ENCODE measurements at places on chromosomes 13 and 19. TPM values are rescaled to one million over a fixed set of nuclear protein-coding genes. Genes with fewer than 3 reads are reported as not detected.

- DNase-seq: no peak
These were observed 69.0 kb downstream of the KDM4B start for GRCh38 chr19:5037936-5038335.

DNA sequence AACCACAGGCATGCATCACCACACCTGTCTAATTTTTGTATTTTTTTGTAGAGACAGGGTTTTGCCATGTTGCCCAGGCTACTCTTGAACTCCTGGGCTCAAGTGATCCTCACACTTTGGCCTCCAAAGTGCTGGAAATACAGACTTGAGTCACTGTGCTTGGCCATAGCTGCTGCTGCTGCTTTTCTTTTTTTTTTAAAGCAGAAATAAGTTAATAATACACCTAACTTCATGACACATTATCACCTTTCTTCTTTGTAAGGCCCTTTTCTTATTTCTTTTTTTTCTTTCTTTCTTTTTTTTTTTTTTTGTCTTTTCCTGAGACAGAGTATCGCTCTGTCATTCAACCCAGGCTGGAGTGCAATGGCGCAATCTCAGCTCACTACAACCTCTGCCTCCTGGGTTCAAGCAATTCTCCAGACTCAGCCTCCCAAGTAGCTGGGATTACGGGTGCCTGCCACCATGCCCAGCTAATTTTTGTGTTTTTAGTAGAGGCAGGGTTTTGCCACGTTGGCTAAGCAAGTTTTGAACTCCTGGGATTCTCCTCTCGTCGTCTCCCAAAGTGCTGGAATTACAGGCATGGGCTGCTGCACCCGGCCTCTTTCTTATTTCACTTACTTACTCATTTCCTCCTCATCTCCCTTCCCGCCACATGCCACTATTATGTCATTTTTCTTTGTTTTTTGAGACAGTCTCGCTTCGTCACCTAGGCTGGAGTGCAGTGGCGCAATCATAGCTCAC is 8.7 kb downstream of the SHKBP1 start:
- no peak for DNase-seq

DNA sequence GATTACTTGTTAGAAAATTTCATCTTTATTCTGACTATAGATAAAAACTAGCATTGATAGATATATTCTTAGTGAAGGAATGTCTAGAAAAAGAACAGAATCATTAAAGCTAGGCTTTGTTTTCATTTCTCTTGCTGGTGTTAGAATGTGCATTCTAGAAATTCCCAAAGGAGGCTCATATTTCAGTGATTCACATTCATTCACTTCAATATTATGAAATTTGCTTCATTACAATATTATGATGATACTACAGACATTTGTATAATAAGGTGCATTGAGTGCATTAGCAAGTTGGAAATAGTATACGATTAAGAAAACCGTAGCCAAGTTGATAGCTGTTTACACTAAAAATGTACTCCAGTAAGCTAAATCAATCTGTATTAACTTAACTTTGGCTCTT is 70.7 kb upstream of the MYCBP2 start:
- no peak for DNase-seq

DNA sequence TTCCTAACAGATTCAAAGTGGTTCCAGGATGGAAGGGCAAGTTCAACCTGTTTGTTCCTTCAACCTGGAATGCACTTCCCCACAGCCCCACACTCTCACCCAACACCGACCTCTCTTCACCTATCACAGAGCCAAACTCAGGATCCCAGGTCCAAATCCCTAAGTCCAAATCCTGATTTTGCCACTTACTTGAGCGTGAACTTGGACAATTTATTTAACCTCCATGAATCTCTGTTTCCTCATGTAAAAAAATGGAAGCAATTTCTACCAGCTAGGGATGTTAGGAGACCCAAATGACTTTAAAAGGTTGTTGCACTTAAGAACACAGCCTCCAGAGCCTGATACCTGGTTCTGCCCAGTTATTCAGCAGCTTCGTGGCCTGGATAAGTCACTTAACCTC is 5.4 kb upstream of the IGSF23 start:
- DNase-seq: no peak

Gene IL11
- polyA plus RNA-seq: 4.5 TPM

Gene ZNF560
- polyA plus RNA-seq: 0.04 TPM

Gene PSPN
- polyA plus RNA-seq: 0.69 TPM

All from HepG2 (cell line).